ENCODE measurements at places on chromosomes 16 and 17.
A peak's percentile ranks its signal among the peaks of the same experiment; 100 is the strongest.

DNA sequence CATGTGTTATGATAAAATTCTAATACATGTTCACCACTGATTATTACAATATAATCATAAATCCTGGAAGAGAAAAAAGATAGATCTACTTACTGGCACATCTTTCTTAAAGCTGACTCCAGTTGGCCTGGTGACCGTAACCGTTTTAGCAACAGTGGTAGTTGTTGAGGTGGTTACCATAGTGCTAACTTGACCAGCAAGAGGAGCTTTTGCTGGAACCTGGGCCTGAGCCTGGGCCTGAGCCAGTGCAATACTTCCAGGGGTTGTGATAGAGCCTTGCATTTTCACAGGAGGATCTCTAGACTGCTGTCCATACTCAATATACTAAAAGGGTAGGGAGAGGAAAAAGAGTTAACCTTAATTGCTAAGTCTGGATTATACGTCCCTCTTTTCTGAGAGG is 36.2 kb downstream of the SETD6 start:
- DNase-seq, result no peak

DNA sequence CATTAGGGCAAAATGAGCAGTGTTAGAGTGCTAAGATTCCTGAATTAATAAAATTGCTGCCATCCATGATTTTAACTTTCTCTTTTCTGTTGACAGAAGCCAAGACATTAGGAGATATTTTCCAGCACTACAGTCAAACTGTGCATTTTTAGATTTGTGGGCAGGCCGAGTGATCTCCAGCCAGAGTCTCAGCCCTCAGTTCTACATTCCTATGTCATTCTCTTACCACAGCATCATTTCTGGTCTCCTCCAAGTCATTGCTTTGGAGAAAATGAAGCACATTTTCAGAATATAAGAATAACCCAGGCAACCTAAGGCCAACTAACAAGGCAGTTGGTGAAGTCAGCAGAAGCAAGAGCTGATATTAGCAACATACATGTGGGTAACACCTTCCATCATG is 74.6 kb upstream of the NUDT7 start:
- DNase-seq, result no peak

GRCh38 chr17:79844869-79845600 is 5.8 kb upstream of the CBX4 start:
- DNase-seq, result no peak

DNA sequence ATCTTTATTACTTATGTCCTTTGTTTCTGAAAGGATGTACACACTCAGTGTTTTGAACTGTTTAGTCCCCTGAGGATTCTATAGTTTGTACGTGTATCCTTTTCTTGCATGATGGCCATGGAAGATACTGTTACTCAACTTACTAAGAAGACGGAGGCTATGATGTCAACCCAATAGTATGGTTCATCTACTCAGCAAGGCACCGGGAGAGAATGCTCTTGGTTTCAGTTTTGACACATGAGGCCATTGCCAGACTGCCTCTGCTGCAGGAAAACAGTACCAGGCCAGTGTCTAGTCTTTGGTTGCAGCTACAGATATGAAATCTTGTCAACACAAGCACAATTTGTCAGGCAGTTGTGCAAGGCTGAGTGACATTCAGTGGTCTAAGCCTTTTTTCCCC is 134.5 kb downstream of the MRTFB start:
- no peak for DNase-seq

- DNase-seq, result peak; percentile 58
These were observed 75.3 kb upstream of the AMZ2 start for GRCh38 chr17:68172461-68172954.

DNA sequence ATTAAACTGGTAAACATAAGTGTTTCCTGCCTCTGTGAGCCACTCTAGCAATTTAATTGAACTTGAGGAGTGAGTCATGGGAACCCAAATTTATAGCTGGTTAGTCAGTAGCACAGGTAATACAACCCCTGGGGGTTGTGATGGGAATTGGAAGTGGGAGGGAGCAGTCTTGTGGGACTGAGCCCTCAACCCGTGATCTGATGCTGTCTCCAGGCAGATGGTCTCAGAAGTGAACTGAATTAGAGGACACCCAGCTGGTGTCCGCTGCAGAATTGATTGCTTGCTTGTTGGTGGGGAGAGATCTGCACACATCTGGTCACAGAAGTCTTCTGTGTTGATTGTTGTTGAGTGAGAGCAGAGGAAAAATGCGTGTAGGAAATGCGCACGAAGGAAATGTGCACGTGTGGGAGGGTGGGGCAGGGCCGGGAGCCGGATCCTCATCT is 7.7 kb upstream of the ST6GALNAC2 start:
- no peak for DNase-seq

DNA sequence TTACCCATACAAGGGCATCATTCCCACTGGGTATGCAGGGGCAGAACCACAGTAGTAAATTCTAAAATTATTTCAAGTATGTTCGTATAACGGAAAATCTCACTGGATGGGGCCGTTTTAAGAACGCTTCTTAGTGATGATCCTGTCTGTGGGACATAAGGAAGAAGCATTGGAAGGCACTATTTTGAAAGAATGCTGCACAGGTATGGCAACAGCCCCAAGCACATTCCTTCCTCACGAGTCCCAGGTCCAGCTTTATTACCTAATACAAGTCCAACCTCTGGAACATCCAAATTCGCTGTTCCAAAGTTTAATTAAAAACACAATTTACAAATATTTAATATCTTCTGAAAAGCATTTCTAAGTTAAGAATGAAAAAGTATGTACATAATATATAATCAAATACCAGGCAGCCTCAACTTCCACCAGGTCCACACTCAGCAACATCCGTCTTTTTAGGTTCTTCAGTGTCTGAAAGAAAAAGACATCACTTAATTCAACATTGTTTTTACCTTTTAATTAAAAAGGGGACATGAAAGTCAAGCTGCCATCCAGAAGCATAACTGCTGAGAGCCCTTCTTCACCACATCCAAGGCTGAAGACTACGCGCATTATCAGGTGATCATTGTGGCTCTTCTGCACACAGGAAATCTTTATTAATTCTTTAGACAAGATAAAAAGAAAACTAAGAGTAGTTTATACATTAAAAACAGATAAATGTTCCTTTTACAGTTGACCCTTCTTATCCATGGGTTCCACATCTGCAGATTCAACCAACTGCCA is 49.8 kb downstream of the BRD7 start:
- no peak for DNase-seq

- DNase-seq, result no peak
These were observed 66.8 kb downstream of the GPRC5B start for GRCh38 chr16:19817875-19818274.

- peak; percentile 55 for DNase-seq
These were observed 31.0 kb downstream of the HASPIN start for GRCh38 chr17:3754458-3755334.

DNA sequence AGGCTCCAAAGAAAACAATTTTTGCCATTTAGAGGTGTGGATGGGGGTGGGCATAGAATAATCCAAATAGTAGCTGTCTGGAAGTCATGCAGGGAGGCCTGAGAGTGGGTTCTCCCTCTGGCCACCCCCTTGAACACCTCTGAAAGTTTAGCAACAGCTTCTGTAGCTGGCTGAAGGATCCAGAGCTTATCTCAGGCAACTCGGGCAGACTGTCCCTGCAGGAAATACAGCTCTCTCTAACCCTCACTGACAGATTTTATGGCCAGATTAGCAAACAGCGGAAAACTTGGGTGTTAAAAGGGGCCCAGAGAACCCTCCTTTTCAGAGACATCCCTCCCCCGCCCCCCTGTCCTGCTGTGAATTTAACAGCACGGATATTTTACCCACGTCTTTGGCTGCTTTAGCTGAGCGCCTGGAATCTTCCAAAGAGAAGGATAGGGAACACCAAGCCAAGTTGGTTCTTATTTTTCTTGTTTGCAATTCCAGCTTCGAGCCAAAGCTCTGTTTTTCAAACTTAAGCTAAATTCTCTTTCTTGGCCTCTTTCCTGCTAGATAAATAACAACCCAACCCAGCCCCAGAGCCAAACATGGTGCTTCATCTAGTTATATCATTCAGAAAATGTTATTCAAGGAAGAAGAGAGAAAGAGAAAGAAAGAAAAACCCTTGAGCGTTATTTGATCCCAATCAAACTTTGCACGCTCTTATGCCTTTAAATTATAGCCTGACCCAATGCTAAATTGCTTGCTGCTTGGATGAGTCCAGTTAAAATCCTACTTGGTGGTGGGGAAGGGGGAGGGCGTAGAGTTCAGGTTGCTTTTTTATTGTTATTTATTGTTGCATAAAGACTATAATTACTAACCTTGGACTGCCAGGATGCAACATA is 2.3 kb upstream of the HOXB2 start:
- no peak for DNase-seq

DNA sequence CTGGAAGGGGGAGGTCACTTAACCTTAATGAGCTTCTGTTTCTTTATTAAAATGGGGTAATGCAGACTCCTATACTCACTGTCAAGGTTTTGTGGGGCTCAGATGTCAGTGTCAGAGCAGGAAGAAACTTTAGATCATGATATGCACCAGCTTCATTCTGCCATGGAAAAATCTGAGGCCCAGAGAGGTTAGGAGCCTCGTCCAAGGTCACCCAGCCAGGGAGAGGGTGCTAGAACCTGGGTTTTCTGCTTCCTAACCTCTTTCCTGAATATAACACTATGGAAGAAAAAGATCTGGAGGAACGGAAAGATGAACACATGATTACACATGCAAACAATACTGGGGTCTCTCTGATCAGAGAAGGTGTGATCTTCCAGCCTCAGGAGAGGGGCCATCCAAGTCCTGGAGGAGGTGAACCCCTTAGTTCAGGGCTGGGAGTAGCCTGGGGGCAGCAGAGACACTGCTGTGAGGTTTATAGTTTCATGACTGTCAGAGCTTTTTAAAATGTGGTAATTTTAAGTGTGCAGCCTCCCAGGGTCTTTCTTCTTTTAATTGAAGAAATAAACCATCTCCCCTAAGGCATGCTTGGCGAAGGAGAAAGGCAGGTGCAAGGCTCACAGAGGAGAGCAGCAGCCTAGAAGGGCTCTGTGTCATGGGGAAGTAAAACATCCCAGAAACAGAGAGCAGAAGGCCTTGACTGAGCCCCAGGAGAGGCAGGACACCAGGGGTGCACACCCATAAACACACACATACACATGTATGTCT is 10.2 kb upstream of the MEOX1 start:
- no peak for DNase-seq

DNA sequence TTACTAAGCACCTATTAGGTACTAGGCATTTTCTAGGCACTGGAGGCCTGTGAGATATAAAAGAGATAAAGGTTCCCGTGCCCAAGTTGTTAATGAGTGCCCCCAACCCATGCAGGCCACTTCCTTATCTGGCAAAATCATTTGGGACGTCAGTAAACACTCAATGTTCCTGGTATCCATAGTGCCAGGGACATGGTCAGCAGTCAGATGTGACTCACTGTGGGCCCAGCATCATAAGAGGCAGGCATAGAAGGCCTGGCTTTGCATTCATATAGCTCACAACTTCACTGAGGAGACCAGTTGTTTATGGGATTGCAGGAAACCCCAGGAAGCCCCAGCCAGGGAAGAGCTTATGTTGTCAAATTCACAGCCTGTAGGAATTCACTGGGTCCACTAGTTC is 81.1 kb downstream of the MRC2 start:
- no peak for DNase-seq

- DNase-seq, result no peak
These were observed 953 bp downstream of the TBX6 start for GRCh38 chr16:30090610-30091331.

DNA sequence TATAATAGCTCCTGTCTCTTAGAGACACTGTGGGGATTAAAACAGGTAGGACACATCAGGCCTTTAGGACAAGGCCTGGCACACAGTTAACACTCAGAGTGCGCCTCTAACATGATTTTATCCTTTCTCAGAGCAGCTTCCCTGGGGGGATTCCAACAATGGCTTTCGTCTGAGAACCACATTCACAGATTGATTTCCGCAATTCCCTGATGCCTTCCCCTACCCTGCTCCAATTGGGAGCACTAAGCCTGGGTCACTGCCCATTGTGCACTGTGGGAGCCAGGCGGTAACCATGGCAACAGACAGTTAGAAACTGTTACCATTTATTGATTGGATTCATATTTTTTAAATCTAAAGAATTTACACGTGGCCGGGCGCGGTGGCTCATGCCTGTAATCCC is 5.9 kb upstream of the ALKBH5 start:
- no peak for DNase-seq

DNA sequence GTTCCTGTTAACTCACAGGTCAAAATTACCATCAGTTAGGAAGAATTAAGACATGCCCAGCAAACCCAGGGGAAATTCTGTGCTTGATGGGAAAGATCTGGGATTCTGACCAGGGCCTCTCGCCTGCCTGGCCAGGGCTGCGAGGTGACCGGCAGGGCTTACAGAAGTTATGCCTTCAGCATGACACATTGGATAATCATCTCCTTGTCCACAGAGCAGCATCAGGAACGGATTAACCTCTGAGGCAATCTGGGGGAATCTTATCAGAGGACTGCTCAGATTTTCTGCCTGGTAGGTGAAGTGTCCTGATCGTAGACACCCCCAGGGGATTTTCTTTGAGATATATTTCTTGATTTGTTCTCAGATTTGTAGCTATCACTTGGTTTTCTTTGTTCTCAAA is 172.5 kb downstream of the HS3ST3A1 start:
- DNase-seq, result no peak

Measured in stimulated activated CD4-positive, alpha-beta T cell treated with anti-CD3 and anti-CD28 coated beads, Interleukin-1b, Interleukin-23, amount 100 ng/mL, for 1 hour (primary cell).